ENCODE measurements at places on chromosomes 3 and 15.

DNA sequence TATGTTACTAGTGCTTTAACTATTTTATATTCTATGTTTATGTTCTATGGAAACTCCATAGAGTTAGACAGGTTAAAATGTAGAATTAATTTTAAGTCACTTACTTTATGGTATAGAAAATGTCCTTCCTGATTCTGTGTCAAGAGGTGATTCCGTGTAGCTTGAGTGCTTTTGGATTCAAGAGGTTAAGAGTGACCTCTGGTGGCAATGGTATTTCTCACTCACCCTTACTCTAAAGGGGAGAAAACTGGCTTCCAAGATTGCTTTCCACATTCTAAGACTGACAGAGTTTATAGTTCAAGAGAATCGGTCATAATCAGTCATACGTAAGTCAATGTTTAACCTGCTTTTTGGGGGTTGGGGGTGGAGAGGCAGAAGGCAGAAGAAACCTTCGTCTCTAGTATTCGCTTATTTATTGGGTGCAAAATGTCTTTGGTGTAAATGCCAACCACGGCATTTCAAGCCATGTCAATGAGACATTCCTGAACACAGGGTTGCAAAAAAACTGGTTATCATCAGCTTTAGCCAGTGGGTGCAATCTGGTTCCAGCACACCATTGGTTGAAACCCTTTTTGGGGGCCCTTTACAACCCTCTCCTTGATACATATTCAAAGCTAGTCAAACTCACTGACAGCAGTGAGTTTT, 92.0 kb upstream of the VGLL3 start:
- DNase-seq: no peak

- DNase-seq: peak; percentile 53
These were observed 1.8 kb downstream of the BCL6 start for GRCh38 chr3:187743195-187744141.

- DNase-seq: no peak
These were observed 41.3 kb downstream of the ST6GAL1 start for GRCh38 chr3:186971578-186971977.

DNA sequence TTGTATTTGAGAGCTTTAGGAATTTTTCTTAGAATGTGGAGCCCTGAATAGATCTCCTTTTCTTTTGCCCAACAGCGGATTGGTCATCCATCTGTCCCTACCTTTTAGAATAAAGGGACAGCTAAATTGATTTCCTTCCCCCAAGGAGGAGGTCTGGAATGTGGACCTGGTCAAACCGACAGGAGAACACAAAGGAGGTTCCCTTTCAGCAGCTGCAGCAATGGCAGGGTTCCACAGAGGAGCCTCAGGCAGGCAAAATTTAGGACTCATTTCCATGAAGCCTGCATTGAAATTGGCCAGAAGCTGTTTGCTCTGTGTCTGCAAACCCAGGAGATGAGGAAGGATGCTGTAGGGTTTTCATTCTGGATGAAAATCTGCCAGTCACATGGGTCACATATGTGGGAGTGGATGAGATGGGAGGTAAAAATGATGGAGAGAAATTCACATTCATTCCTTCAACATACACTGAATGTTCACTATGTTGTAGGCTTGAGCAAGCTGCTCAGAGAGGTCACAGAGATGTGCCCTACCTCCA, 77.3 kb downstream of the LRTM1 start:
- no peak for DNase-seq

DNA sequence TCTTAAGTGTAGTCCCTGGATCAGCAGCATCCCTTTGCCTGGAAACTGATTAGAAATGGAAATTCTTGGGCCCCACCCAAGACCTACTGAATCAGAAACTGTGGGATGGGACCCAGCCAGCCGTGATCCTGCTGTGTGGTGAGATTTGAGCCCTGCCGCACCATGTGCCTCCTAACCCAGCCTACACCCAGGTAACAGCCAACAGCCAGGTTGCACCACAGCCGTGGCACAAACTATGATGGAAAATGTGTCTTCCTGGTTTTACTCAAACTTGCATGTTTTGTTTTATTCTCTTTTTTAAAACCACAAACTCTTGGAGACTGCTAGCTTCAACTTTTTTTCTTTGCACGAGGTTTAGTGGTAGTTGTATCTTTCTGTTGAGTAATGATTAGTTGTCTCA, 2.6 kb downstream of the LIMD1 start:
- peak; percentile 35 for DNase-seq

DNA sequence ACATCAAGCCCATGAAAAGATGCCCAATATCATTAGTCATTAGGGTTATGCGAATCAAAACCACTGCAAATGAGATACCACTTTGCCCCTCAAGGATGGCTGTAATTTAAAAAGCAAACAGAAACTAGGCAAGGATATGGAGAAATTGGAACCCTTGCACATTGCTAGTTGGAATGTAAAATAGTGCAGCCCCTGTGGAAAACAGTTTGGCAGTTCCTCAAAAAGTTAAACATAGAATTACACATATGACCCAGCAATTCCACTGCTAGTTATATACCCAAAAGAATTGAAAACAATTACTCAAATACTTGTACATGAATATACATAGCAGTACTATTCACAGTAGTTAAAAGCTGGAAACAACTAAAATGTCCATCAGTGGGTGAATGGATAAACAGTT, 186.8 kb upstream of the CGNL1 start:
- no peak for DNase-seq

GRCh38 chr15:73832657-73833056, 40.7 kb upstream of the TBC1D21 start:
- no peak for DNase-seq

- no peak for DNase-seq
These were observed 48.1 kb downstream of the SUSD5 start for GRCh38 chr3:33170531-33170930.

- no peak for DNase-seq
These were observed 28.4 kb upstream of the ADAMTS9 start for GRCh38 chr3:64716110-64716710.

GRCh38 chr3:44439499-44440295, 37.8 kb downstream of the ZNF445 start:
- DNase-seq: peak; percentile 7

DNA sequence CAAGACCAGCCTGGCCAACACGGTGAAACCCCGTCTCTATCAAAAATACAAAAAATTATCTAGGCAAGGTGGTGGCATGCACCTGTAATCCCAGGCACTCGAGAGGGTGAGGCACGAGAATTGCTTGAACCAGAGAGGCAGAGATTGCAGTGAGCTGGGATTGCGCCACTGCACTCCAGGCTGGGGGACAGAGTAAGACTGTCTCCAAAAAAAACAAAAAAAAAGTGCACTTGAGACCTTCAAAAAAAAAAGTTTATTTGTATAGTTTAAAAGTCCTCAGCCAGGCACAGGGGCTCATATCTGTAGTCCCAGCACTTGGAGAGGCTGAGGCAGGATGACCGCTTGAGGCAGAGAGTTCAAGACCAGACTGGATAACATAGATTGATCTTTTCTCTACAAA, 2.1 kb downstream of the PBRM1 start:
- no peak for DNase-seq

DNA sequence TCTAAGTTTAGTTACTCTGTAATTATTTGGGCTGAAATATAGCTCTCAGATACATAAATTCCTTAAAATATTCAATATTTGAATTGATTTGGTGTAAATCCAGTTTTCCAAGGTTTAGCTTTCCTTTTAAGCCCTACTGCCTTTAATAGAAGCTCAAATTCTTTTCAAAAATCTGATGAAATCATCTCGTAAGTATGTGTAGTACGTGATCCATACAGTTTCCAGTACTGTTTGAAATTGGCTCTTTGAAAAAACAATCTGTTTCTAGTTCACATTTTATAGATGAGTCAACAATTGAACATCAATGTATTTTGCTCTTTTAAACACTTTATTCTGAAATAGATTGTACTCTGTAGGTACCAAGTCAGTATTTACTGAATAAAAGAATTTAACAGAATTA, 84.2 kb downstream of the LRRC49 start:
- DNase-seq: no peak

- no peak for DNase-seq
These were observed 63.4 kb upstream of the CSPG4 start for GRCh38 chr15:75776065-75776423.

DNA sequence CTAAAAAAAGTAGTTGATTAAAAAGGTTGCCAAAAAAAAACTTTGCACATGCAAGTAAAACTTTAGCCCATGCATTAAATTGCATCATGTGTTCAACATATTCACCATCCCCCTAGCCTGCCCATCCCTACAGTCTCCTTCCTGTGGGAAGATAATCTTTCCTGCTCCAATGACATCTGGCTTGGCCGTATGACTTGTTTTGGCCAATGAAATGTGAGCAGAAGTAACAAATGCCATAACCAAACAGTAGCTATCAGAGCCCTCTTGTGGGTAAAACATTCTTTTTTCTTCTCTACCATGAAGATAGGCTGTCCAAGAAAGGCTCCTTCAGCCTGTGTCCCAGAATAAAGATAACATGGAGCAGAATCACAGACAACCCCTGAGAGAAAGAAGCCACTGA, 15.3 kb downstream of the ERC2 start:
- no peak for DNase-seq

GRCh38 chr3:170692720-170693119, 106.8 kb upstream of the SLC7A14 start:
- DNase-seq: no peak

DNA sequence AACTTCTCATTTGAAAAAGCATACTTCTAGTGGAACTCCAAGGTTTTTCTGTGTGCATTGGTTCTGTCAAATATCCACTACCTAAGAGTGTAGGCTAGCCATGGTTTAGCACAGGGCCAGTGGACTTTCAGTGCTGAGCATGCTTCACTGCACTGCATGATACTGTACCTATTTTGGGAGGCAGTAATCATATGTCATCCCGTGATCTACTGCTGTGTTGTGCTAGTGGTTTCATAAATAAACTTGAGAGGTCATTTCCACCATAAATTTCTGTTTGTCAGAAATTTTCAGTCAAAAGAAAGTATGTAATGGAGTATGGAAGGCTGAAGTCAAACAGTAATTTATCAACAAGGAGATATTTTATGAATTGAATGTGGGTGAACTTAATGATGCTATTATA, 203.6 kb downstream of the ROBO1 start:
- no peak for DNase-seq

DNA sequence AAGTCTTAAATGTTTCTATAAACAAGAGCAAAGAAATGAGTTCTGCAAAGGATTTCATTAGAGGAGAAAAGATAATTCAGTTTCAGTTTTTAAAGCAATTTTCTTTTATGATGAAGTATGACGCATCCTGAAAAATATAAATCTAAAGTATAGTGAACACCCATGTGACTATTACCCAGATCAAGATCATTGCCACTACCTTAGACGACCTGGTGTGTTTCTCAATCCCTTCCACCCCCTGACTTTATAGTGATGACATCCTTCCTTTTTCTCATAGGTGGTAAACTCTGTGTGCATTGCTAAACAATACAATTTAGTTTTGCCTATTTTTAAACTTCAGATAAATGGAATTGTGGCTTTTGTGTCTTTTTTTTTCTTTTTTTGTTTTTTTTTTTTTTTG, 8.4 kb downstream of the STT3B start:
- DNase-seq: no peak

DNA sequence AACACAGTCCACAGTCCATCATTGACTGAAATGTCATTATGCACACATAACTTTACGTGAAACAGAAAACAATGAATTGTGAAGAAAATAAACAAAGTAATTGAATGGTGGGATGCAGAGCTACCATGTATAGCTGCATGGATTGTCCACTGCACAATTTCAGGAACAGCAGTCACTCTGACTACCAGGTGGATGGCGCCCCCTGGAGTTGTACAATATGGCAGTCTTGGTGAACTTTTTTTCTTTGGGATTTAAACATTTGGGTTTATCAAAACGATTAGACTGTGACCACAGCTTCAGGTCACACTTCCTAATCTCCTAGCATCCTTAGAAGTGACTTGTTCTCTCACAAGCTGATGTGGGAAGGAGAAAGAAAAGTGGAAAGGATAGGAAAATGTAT, 48.9 kb upstream of the TCF12 start:
- peak; percentile 16 for DNase-seq

DNA sequence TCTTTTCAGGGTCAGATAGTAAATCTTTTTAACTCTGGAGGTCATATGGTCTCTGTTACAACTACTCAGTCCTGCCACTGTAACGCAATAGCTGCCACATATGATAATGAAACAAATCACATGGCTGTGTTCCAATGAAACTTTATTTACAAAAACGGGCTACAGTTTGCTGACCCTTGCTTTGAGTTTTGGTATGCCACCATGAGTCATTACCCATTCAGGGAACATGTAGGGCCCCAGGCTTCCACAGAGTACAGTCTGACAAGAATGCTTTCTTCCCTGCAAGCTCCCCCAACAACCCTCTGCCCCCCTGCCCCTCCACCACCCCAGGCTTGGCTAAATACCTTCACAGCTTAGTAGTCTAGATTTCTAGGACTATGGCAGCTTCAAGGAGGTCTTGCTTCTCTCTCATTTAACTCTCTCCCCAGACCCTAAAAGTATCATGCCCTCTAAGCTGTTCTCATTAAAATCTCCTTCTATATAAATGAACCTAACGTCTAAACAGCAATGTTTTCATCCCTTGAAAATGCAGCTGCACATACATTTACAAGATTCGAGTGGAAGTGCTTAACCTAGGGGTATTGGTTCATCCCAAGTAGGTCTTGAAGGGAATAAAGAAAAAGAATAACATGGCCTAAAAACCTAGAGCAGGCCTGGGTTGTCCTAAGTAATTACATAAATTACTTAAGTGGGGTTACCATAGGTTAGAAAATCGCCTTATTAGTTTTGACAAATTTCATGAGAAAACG, 117.8 kb upstream of the PRICKLE2 start:
- DNase-seq: no peak

DNA sequence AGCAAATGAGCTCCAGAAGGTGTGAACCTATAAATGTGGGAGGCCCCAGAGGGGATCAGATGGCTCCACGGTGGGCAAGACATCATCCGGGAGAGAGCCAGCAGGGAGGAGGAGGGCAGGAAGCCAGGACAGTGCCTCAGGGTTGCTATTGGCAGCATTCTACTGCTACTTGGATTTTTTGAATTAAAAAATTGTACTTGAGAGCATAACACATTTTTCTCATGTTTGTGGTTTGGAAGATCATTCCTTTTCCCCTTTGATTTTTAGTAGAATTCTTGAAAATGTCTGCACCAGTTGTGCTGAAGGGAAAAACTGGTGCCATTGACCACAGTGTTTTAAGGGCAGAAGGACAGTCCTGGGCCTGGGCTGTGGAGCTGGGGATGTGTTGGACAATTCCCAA, 59.2 kb downstream of the LYZL4 start:
- no peak for DNase-seq

GRCh38 chr15:30923429-30923828, 19.7 kb downstream of the FAN1 start:
- DNase-seq: no peak

- DNase-seq: no peak
These were observed 56.0 kb downstream of the CCDC66 start for GRCh38 chr3:56613016-56613415.

GRCh38 chr15:40075298-40076044, 33.2 kb downstream of the BMF start:
- DNase-seq: no peak

- no peak for DNase-seq
These were observed 48.5 kb downstream of the TJP1 start for GRCh38 chr15:29773816-29774215.

- DNase-seq: no peak
These were observed 142.3 kb downstream of the TLE3 start for GRCh38 chr15:69955240-69955894.

GRCh38 chr3:132543011-132543739, 53.9 kb upstream of the ACKR4 start:
- DNase-seq: no peak

- DNase-seq: no peak
These were observed 1.0 kb upstream of the JAGN1 start for GRCh38 chr3:9889405-9889804.
